Upper lobe of right lung (tissue), 1 donor: ENCODE measurements at places on chromosomes 7 and 10. TPM values are rescaled to one million over a fixed set of nuclear protein-coding genes. Genes with fewer than 3 reads are reported as not detected.

- no peak for DNase-seq
Observed at GRCh38 chr10:112282086-112282485, 1.1 kb upstream of the TECTB start.

The INHBA gene
- 70.2 TPM for total RNA-seq

DNA sequence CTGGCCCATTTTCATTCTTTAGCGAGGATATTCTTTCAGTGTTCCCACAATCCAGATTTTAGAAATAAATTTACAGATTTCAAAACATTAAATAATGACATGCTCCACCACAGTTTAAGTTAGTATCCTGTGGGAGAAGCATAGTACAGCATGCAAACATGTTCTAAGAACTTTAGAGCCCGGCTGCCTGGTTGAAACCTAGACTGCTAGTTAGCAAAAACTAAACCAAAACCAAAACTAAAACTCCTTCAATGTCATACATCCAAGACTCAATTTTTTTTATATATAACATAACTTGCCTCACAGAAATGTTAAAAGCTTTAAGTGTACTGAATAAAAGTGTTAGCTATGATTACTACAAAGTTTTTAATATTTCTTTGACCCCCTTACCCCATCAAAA lies 17.0 kb downstream of the TRA2A start:
- DNase-seq = no peak

DNA sequence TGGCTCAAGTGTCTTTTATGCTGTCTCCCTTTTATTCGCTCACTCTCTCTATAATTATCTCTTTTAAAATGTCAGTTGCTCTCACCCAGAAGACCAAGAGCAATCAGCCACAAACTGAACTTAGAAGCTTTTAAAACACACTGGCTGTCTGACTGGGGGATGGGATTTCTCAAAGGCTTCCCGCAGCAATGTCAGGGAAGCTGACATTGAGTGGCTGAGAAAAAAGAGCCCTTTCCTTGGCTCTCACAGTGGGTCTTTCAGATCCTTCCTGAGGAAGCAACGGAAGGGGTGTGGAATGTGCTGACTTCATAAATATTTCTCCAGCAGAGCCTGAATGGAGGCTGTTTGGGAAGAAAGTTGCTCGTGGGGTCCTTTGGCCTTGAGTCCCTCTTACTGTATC lies 445.7 kb upstream of the C7orf33 start:
- DNase-seq = no peak

DNA sequence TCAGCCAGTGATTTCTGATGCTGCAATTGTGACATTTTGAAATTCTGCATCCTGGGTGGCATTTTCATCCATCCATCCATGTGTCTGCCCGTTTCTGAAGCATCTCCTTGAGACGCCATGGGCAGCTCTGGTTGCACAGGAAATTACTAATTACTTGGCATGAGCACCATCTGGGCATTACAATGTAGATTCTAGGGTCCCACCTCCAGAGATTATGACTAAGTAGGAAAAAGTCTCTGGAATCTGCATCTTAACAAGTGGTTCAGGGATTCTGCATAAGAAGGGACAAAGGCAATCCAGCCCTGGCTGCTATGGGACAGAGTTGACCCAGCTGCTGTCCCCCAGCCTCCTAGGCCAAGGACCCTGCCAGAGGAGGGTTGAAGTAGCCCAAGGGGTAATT lies 65.3 kb downstream of the CUZD1 start:
- no peak for DNase-seq

DNA sequence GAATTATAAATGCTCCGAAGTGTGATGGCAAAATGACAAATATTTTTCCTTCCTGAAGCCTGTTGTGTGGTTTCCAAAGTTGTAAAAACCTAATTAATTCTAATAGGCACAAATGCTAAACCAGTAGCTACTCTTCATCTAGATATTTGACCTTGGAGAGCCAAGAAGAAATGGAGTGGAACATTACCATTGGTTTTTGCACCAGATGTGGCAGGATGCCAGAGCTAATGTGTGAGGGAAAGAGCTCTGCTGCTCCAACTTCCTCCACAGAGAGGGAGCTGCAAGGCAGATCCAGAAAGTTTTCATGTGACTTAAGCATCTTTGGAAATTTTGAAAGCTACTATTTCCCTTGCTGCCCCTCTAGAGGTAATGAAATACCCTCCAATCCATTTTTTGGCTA lies 65.1 kb upstream of the HPS1 start:
- DNase-seq = no peak

DNA sequence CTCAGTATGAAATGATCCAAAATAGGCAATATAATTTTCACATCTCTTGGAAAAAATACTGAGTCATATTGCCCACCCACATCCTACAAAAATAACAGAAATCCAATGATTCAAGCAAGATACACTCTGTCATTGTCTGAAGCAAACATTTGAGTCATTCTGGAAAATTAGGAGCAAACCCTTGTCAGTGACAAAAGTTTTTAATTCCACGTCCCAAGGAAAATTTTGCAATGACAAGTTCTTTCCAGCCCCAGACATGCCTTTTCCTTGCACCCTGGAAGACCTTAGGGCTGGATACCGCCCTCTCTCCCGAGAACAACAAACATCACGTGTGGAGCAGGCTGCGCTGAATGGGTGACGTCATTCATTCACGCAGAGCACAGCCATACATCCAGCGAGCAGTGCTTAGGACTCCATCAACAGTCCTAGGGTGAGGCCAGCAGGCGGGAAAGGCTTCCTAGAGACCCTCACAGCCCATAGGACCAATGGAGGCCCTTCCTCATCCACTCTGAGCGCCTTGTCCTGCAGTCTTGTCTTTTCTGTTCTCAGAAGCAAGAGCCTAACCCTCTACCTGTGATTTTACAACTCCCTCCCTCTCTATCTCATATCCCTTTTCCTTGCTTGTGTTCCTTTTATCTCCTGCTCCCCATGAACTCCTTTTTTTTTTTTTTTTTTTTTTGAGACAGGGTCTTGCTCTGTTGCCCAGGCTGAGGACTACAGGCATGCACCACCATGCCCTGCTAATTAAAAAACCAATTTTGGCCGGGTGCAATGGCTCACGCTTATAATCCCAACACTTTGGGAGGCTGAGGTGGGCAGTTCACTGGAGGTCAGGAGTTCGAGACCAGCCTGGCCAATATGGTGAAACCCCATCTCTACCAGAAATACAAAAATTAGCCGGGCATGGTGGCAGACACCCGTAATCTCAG lies 23.5 kb upstream of the KDM7A start:
- DNase-seq = no peak

The CYP2C19 gene
- not detected for total RNA-seq

DNA sequence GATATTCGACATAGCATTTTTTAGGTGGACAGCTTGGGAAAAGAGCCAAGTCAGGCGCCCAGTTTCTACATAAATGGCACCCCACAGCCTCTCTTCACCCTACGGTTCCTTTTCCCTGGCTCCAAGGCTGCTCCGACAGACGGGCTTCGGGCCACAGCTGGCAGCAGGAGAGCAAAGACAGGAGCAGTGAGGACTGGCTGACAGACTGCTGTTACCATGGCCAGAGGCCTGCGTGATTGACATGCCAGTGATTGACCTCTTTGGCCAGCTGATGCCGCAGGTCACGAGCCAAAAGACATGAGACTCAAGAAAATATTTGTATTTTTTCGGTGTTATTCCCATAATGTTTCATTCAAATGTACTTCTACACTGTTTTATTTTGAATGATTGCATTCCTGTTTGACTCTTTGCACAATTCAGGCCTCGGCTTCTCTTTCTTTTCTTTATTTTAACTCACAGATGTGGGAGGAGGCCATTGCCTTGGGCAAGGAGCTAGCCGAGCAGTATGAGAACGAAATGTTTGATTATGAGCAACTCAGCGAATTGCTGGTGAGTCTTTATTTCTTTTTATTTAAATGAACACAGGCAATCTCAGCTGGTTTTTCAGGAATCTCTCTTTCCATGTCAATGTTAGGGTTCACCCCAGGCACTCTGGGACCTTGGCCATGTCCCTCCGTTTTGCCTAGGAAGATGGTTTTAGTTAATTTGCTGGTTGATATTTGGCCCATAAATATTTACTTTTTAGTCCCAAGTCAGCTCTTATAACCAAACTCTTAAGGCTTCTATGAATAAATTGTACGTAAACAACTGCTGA lies 146.3 kb upstream of the NPS start:
- DNase-seq = no peak

DNA sequence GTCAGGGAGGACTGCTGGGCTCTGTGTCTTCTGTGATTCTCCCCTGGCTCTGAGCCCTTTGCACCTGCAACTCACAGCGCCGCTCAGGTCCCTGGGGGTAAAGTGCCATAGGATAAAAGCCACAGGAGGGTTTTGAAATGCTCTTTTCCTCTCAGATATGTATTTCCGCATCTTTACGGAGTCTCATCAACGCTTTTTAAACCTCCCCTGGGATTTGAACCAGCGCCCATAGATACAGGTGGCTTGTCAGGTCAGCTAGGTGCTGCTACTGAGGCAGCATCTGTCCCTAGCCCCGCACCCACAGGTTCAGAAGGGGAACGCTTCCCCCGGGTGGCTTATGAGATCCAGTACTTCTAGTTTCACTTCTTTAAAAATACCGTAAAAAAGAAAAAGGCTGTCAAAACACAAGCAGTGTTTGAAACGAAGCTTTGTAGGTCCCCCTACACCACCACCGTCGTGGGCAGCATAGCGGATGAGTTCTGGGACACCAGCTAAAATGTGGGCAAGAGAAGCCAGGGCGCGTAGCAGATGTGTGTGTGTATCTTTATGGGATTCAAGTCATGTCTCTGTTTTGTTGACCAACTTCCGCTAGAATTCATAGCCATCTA lies 173.5 kb downstream of the CUX1 start:
- DNase-seq = no peak

GRCh38 chr7:150369748-150370501 lies 1.3 kb downstream of the REPIN1 start:
- DNase-seq = no peak

DNA sequence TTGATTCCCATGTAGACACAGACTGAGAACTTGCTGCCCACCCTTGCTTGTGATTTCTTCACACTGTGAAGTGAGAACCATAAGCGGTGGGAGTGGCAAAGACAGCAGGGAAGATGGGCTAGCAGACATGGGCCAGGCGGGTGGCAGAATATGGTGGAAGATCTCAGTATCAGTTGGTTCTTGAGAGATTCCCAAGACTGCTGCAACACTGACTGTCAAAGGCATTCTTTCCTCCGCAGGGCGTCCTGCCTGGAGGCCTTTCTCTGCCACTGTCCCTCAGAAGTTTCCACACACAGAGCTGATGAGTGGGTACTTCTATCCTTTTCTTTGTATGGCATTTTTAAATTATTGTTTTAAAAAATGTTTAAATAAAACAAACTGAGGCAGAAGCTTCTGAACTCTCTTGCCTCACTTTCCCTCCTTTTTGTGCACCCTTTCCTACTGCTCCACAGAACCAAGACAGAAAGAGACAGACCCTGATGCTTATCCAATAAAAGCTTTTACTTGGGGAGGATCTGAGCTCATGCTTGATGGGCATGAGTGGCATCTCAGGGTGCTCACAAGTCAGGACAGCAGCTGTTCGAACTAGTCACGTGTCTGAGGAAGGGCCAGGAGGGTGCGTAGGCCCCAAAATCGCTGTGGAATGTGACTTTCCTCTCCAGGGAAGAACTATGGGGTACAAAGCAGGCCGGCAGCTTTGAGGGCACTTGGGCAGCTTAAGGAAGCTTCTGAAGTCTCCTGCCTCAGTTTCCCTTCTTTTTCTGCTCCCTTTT lies 104.7 kb upstream of the PCGF5 start:
- DNase-seq = no peak

GRCh38 chr10:113999531-113999930 lies 44.1 kb upstream of the ADRB1 start:
- DNase-seq = no peak

GRCh38 chr10:69663369-69663947 lies 33.4 kb downstream of the FAM241B start:
- DNase-seq = no peak

- no peak for DNase-seq
Observed at GRCh38 chr7:12765431-12766100, 78.1 kb downstream of the ARL4A start.

- no peak for DNase-seq
Observed at GRCh38 chr7:68862736-68863135, 735.5 kb upstream of the AUTS2 start.

DNA sequence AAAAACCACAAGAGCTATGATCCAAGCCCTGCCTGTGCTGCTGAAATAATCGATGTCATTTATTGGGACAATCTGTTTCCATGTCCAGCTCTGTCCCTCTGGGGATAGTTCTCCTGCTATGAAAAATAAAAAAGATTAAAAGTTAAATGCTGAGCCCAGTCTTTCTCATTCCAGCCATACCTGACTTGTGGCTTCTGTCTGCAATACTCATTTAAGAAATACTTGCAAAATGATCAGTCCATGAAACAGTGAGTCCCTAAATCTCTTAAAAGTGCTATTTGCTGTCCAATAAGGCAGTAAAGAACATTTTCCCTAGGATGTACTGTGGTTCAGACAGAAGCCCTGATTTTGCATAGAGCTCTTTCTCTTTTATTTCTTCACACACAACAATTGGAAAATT lies 91.7 kb downstream of the SLC16A9 start:
- DNase-seq = no peak

The TDRD1 gene
- total RNA-seq = 0.14 TPM
